GM19239 (cell line): ENCODE measurements at places on chromosomes 12 and 14.

DNA sequence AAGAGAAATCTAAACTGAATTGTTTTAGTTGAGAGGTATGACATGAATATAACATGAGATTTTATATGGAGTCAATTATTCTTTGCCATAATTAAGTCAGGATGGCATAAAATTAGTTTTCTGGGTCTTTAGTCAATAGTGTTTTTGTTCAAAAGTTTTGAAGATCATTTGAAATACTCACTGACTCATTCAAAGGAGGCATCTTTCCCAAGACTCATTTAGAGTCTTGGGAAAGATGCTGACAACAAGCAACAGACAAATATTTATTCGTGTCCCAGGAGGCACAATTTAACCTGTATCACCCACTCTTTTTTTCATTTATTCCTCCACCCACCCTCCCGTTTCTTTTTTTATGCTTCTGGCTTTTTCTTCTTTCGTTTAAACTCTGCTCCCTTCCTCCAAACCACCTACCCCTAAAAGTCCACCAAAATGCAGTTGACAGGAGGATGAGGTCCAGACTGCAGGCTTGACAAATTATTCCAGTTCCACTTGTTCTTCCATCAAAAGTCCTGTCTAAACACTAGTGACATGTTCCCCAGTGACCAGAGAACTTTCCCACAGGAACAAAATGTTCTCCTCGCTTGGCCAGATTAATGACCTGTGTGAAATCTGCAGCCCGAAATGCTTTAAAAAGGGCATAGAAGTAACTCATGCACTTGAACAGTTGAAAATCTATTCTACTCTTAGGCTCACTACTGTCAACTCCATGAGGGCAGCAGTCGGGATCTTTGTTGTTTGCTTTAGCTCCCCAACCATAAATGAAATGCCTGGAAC lies 43.3 kb upstream of the CSRP2 start:
- no peak for DNase-seq

DNA sequence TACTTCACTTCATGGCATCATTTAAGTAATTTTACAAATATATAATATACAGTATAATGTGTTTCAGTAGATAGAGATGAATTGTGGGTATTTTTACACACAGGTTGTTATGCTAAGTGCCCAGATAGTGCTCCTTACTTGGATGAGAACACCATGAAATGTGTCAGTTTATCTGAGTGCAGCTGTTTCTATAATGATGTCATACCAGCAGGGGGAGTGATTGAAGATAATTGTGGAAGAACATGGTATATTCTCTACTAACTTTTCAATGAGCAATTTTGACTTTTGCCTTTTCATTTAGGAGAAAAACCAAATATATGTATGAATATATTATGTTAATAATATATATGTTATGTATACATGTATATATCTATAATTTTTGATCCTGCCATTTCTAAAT lies 221.6 kb downstream of the LRRK2 start:
- peak; percentile 1 for DNase-seq

- DNase-seq, result no peak
Measured at GRCh38 chr14:102625564-102626296, 33.3 kb downstream of the RCOR1 start.

DNA sequence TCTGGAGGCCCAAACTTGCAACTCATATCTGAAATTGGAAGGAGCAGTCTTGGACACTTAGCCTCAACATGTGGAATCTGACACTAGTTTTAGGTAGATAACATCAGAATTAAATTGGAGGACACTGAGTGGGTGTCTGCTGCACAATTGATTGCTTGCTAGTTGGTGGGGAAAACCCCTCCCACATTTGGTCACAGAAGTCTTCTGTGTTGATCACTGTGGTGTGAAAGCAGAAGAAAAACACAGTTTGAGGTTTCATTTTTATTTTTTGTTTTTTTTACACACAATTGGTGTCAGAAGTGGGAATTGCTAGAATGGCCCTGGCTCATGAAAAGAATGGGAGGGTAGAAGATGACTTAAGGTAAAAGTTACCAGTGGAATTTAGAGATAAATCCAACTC lies 78.0 kb upstream of the CD163 start:
- no peak for DNase-seq

- DNase-seq, result no peak
Measured at GRCh38 chr14:64946310-64947045, 3.9 kb upstream of the GPX2 start.

DNA sequence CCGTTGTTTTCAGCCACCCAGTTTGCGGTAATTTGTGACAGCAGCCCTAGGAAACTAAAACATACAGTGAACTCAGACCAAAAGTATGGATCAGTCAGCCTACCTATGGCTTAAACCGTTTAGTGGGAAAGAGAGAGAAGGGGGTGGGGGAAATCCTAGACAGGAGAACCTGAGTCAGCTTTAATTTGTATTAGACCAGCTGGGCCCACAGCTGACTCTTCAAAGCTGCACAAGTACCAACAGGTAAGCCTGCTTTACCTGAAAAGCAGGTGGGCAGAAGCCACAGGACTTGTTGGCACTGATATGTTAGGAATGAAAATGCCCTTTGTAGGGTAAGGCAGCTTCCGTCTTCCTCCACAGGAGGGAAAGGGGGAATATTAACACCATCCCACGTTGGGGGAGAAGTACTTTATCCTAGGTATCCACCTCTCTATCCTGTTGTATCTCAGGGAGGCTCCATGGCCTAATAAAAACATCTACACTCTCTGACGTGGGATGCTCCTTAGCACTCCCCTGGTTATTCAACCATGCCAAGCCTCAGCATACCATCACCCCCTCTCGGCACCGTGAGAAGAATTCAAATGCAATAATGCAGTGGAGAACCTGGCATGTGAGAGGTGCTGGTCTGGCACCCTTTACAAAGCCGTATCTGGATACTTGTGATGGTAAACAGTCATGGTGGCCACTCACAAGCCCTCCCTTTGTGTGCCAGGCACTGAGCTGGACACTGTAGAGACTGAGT lies 70.3 kb downstream of the STON2 start:
- DNase-seq, result no peak

DNA sequence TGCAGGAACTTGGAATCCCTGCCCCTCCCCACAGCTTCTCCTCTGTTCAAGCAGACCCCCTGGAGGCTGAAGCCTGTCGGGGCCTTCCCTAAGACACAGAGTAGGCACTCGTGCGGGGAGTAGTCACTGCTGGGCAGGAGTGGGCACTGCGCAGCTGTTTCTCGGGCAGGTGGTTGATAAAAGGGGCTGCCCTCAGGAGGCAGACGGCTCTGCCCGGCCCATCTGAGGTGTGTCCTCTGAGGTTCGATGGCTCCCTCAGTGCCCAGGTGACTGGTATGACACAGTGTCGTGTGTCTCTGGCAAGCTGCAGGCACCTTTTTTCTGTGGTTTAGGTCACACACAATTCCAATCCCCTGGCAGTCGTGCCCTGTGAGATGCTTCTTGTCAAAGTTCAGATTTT lies 10.1 kb downstream of the GALNT16 start:
- no peak for DNase-seq

GRCh38 chr14:63764620-63765139 lies 36.8 kb upstream of the SGPP1 start:
- no peak for DNase-seq

- DNase-seq, result no peak
Measured at GRCh38 chr12:132788375-132789098, 26.9 kb upstream of the ANKLE2 start.

GRCh38 chr12:112555621-112556233 lies 137.0 kb downstream of the PTPN11 start:
- DNase-seq, result no peak

GRCh38 chr12:111642681-111643426 lies 42.9 kb downstream of the BRAP start:
- no peak for DNase-seq

DNA sequence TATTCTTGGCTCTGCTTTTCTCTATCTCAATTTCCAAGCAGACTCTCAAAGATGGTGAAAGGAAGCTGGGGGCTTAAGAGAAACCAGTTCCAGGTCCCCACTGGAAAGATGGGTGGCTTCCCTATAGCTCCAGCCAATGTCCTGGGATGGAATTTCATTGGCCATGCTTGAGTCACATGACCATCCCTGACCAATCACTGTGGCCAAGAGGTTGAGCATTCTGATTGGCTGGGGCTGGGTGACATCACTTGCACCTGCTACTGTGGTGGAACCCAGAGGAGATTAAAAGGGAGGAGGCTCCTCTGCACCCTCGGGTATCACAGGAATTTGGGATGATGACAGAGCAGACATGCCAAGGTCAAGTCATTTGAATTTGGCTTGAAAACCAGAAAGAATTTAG lies 436.5 kb downstream of the TMEM132D start:
- no peak for DNase-seq

DNA sequence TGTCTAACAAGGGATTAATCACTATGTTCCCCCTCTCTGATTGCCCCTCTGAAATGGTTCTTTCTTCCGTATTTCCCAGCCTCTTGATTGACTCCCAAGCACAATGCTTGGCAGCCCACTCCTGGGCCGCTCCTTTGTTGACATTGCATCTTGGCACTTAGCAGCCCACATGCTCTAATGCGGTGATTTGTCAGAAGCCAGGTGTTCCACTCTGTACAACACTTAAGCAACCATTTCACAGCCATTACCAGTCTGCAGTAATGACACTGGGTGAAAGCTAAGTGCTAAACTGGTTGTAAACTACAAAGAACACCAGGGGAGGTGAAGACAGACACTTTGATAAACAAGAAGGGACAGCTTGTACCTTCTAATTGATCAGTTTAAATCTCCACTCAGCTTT lies 353.5 kb downstream of the TMEM132D start:
- no peak for DNase-seq

GRCh38 chr14:39548358-39548757 lies 116.1 kb upstream of the FBXO33 start:
- DNase-seq, result no peak

DNA sequence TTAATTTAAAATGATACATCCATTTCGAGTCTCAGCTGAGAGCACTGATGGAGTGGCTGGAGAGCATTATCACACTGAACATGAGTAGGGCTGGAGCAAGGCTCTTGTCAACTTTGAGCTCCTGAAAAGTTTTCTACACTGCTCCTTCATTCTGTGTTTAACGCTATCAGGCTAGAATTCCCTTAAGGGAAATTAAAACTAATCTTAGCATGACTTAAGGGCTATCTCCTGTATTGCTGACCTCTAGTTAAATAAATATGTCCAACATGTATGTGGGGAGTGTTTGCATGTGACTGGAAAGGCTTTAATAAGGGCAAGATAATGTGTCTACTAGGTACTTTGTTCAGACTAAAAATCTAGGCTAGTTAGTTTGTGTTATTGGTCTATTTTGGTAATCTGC lies 116.7 kb upstream of the CAND1 start:
- no peak for DNase-seq

DNA sequence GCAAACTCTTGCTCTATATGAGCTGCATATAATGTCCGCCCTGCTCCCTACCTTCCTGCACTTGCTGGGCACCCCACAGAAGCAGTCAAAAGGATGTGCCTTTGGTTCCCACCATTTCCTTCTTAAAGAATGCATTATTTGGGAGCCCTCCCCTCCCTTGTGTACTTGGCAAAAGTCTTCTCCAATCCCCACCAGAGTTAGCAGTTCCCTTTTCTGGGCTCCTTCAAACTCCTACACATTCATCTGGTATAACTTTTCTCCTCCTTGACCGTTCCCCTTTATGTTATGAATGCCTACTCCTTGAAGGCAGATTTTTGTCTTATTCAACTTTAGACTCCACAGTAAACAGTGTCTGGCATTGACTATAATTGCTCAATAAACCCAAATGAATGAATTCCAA lies 27.8 kb downstream of the AREL1 start:
- DNase-seq, result no peak

- no peak for DNase-seq
Measured at GRCh38 chr14:73221945-73222344, 15.4 kb upstream of the PAPLN start.

GRCh38 chr14:89365061-89365801 lies 51.8 kb downstream of the FOXN3 start:
- peak; percentile 52 for DNase-seq

GRCh38 chr12:93727911-93728310 lies 50.7 kb downstream of the CRADD start:
- no peak for DNase-seq

DNA sequence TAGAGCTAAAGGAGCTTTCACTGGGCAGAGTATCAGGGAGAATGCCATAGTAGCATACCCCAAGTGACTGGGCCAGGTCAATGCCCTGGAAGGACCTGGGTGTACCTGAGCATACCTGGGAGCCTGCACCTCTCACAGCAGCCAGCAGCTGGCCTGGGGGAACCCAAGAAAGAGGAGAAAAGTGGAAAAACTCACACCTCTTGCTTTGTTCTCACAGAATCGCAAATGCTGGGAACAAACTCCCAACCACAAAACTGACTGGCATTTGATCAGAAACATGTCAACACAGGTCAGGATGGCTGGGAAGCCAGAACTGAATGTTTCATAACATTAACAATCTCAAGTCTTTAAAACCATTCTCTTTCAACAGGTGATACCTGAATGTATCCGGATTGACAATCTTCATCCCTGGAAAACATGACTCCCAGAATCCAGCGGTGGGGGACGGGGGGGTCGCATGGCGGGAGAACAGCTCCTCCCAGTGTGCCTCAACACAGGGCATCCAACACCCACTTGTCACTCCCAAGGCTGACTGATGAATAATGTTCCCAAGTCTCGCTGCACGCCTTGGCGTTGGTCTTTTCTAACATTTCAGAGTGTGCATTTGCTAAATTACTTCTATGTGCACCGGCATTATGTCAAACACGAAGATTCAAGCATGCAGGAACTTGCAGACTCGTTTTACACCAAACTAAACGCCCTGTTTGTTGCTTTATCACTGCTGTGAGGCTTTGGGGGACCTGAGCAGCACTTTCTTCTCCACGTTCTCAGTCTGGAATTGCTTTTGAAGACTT lies 7.9 kb downstream of the FOXN3 start:
- no peak for DNase-seq

DNA sequence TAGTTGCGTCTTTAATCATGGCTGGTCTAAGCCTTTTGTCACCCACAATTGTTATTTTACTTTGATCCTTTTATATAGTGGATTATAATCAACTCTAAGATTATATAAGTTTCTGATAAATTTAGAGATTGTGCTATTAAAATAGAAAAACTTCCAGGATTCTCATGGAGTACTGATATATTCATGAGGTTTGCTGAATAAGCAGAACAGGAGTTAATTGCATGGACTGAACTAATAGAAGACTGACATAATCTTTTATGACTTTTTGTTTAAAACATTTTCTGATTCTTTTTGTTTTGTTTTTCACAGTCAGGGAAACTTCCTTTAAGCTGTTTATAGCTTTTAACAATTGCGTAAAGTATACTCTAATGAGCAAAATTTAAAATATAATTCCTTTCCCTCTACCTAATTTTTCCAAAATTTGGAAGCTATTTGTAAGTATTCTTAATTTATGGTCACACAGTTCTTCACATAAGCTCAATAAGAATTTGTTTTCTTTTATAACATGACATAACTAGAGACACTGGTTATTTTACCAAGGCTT lies 129.9 kb upstream of the TMEM260 start:
- DNase-seq, result no peak
